NCI-H1048 (cell line): ENCODE measurements at places on chromosomes 7 and 10.

DNA sequence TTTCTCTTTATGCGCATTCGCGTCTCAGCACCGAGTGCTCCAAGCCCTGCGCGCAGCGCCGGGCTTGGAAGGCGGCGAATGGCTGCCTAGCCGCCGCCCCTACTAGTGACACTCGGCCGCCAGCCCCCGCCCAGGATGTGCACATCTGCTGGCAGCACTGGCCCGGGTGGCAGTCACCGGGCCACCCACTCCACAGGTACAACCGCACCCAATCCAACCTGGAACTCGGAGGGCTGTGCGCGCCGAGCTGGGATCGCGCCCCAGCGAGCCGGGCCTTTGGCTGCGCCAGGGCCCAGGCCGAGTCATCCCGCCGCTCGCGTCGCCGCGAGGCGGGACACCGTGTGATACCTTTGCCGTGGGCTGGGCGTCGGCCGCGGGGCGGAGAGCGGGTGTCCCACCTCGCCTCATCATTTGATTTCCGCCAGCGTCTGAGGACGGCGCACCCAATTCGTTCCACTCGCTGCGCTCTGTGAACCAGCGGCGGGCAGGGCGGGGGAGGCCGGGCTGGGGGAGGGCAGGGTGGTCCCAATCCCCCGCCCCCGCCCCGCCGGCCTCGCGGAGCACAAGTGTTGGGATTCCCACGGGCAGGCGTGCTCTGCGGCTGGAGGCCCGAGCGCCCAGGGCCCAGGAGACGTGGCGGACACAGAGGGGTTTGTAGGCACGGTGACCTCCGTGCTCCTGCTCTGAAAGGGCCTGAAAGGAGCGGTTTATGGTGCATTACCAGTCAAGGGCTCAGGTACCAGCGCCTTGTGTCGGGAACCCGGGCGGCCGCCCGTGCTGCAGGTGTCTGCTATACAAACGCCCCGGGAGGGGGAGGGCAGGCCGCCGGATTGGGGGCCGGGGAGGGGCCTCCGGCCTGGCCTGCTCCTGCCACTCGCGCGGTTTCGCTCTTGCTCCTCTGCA, 17.8 kb upstream of the PTF1A start:
- DNase-seq = no peak

DNA sequence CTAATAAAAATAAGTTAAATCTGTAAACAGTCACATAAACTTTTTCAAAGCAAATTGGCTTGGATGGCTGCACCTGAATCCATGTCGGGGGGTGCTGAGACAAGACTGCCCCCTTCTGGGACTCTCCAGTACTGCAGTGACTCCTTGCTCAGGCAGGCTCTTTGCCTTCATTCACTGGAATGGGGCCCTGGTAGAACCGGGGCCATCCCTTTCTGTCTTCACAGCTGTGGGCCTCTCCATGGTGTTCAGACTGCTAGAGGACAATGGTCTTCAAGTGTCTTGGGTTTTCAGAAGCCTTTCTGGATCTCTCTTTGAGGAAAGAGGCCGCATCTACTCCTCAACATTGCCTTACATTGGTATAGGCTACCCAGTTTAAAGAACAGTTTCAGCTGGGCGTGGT, 16.1 kb upstream of the IMPDH1 start:
- peak; percentile 10 for DNase-seq

- no peak for DNase-seq
Observed at GRCh38 chr7:130141161-130141883, 63.9 kb downstream of the TMEM209 start.

DNA sequence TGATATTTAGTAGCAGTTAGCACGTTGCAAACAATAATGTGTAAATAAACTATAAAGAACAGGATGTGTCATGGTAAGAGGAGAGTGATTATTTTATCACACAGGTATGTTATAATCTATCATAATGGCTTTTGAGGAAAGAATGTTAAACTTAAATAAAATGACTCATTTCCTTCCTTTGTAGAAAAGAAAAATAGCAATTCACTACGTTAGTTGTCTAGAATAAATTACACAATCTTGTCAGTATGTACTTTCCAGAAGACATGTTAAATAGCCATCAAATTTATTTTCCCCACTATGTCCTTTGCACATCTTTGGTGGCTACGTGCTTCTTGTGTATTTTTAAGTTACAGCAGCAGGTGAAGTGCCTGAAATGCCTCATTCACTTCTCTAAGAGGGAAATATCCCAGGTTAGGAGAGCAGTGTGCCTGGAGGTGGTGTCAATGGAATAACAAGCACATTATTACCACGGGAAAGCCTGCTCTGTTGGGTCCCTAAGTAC, 133.8 kb downstream of the SEMA3A start:
- DNase-seq = no peak

- no peak for DNase-seq
Observed at GRCh38 chr7:127390817-127391590, 1.5 kb downstream of the ZNF800 start.

DNA sequence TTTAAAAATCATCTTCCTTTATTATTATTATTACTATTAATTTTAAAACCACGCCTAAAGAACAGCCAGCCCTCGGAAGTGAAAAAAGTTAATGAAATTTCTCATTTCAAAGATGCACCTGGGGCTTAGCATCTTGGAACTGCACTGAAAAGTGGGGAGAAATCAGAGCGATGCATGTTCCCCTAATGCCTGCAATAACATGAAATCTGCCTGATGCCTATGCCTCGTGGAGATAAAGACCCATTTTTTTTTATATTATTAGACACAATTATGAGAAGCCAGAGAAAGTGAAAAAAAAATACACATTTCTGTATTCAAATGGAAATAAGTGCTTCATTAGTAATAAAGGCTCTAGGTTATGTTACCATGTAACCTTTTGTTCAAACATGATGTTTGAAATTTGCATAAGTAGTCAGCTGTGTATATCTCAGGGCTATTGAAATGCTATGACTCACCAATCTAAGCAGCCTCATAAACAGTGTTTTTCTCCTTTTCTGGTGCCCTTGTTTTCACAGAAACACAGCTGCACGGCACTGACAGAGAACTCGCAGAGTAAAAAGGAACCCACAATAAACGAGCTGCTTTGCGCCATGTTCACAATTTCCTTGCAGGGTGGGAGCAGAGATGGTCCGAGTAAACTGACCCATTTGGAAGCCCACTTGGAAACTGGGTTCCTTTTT, 175.8 kb upstream of the PRKCQ start:
- peak; percentile 49 for DNase-seq

DNA sequence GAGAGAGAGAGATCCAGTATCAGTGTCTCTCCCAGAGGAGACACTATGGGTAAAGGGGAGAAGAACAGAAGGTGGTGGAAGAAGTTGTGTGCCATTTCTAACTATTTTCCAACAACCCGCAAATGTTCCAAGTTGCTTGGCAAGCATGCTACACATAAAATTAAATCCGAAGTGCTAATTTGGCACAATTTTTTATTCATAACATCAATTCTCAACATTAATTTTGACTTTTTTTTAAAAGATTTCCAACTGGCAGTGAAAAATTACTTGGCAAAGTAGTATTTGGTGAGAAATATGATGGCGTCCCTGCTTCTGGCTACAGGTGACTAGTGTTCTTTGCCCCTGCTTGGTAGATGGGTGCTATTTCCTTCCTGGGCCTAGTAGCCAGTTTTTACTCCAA, 622.0 kb downstream of the SORCS1 start:
- no peak for DNase-seq

GRCh38 chr10:86199041-86199440, 167.6 kb downstream of the GRID1 start:
- DNase-seq = no peak

- DNase-seq = no peak
Observed at GRCh38 chr10:29873941-29874484, 185.4 kb downstream of the JCAD start.

DNA sequence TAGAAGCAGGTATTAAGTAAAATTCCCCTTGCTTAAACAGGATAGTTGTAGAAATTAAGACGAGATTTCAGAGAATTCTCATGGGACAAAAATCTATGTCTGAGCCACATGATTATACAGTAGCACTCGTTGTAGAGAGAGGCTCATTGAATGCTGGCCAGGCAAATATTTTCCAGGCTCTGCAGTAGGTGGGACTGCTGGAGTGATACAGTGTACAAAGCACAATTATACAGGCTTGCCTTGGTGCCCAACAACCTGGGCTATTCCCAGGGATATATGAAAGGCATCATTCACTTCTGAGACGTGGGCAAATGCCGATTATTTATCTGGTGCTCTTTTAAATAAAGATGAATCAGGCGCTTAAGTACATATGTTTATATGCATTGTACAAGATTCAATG, 380.6 kb downstream of the PHTF2 start:
- DNase-seq = no peak

- DNase-seq = no peak
Observed at GRCh38 chr7:100629117-100629716, 12.1 kb downstream of the TFR2 start.

- no peak for DNase-seq
Observed at GRCh38 chr10:78813998-78814399, 254.8 kb upstream of the ZMIZ1 start.

DNA sequence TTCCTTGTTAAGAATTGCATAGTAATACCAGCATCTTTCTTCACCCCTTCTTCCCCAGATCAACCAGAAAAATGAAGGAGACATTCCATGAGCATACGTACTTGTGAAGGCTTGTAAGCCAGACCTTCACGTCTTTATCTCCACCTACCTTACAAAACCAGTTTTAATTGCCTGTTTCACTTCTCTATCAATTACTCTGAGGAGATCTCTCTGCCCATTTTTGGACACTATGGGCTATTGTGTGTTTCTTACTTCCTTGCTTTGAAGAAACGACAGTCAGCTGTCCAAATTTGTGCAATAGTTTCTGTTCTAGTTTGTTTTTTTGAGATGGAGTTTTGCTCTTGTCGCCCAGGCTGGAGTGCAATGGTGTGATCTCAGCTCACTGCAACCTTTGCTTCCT, 349.7 kb upstream of the MBL2 start:
- no peak for DNase-seq
